ENCODE measurements at places on chromosomes 4 and X.

GRCh38 chr4:147707892-147708672 lies 23.8 kb upstream of the ARHGAP10 start:
- peak; percentile 37 for DNase-seq

- peak; percentile 19 for DNase-seq
Observed at GRCh38 chr4:184331268-184331995, 113.8 kb upstream of the ENPP6 start.

GRCh38 chr4:163568843-163569242 lies 74.4 kb downstream of the TMA16 start:
- no peak for DNase-seq

DNA sequence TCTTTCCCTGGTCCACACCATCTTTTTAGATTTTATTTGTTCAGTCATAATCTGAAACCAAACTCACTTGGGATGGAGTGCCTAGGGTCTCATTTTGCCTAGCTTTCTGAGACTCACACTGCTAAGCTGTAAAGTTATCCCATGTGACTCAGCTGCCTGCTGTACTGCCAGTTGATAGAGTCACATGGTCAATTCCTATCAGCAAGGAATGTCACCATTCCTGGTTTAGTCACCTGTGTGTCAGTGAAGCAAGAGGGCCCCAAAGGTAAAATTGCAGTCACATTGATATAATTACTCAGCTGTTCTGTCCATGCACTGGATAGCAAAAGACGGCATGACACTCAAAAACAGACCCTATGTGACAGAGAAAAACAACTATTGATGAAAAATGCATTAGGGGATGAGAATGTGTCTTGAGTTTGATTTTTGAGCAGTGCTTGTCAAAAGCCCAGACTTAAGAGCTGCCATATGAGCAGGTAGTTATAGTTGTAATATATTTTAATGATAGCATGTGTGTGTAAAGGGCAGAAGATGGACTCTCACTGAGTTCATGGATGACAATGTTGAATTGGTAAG lies 413.2 kb downstream of the PPARGC1A start:
- DNase-seq: no peak

GRCh38 chrX:22165732-22166457 lies 106.8 kb upstream of the CBLL2 start:
- no peak for DNase-seq

- peak; percentile 31 for DNase-seq
Observed at GRCh38 chrX:107537815-107538214, 88.4 kb downstream of the FRMPD3 start.

DNA sequence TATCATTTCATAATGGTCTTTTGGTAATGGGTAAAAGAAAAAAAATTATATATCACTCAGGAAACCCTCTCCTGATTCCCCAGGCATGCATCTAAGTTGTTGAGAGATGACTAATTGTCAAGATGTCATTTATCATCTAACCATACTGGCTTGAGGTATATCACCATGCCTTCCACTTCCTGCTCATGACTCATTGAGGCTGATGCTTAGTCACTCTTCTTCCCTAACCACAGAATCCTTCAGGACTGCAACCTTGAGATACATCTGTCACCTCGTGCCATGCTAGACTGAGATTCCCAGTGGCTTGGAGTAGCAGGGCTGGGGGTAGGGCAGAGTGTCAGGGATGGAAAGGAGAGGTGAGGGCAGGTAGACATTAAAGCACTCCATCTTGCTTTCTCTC lies 782.5 kb upstream of the INTU start:
- peak; percentile 62 for DNase-seq

- DNase-seq: no peak
Observed at GRCh38 chr4:5416637-5417036, 291.7 kb downstream of the EVC2 start.

DNA sequence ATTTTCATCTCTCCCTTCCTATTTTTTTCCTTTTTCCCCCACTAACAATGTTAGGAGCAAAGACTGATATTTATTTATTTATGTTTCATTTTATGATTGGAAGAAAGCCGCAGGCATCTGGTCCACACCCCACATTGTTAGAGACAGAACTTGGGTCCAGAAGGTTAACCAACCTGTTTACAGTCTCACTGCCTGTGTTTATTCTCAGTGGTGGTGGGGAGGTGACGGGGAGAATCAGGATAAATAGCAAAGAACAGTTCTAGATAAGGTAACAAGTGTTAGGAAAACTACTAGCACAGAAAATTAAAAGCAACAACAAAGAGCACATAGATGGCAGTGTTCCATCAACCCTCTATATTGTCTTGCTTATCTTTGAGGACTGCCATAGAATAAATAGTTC lies 301.7 kb upstream of the DIPK2B start:
- DNase-seq: no peak

DNA sequence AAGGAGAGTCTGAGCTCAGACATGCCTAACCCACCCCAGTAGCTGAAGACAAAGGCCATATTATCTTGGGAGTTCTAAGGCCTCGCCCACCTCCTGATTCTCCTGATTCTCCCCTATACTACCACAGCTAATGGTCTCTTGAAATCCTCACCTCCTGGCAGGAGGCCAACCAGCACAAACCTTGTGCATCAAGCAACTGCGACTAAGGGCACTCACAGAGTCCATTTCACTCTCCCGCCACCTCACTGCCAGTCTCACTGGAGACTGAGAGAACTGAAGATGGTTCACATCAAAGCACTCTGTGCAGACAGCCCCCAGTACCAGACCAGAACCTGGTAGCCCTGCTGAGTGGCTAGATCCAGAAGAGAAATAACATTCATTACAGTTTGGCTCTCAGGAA lies 102.1 kb upstream of the KLF8 start:
- no peak for DNase-seq

DNA sequence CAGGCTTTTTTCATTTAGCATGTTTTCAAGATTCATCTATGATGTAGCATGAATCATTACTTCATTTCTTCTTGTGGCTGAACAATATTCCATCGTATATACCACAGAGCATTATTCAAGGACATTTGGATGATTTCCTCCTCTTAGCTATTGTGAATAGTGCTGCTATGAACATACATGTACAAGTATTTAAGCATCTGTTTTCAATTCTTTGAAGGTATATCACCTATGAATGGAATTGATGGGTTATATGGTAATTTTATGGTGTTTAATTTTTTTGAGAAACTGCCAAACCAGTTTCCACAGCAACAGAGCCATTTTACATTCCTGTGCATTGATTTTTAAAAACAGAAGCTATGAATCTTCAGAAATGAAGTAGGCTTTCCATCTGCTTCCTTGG lies 36.1 kb upstream of the WDR19 start:
- no peak for DNase-seq

DNA sequence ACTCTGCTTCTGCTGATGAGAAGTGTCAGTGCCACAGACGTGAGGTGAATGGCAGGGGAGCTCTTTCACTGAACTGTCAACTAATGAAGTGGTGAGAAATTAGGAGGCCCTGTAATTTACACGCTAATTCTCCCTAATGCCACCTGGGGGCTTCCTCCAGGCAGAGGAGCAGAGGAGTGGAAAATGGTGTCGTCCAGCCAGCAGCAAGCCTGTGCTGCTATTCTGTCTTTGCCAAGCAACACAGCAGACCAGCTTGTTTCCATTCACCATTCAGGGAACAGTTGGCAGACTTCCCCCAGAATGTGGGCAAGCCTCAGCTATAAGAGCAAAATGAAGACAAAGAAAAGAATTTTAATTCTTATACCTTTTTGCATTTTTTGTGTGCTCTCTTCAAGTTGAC lies 245.2 kb upstream of the TET2 start:
- DNase-seq: no peak

DNA sequence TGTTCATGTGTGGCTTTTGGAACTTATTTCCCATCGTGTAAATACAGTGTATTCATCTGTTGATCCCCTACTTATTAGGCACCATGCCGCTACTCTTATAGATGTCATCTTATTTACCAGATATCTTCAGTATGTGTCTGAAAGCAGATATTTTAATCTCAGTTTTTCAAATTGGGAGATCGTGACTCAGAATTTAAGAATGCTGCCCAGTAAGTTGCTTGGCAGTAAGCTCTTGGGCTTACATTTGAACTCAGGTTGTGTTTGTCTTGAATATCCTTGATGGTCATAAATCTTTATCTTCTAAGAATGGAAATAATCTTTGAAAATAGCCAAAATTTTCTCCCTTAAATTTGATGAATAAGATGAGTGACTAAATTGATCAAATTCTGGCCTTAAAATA lies 45.9 kb upstream of the RPA4 start:
- DNase-seq: peak; percentile 1

- no peak for DNase-seq
Observed at GRCh38 chrX:13774696-13775095, 40.1 kb downstream of the OFD1 start.

DNA sequence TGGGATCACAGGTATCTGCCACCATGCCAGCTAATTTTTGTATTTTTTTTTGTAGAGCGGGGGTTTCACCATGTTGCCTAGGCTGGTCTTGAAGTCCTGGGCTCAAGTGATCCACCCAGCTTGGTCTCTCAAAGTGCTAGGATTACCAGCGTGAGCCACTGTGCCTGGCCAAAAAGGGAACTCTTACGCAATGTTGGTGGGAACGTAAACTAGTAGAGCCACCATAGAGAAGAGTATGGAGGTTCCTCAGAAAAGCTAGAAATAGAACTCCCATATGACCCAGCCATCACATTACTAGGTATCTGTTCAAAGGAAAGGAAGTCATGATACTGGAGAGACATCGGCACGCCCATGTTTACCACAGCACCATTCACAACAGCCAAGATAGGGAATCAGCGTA lies 85.9 kb downstream of the PRKX start:
- no peak for DNase-seq

DNA sequence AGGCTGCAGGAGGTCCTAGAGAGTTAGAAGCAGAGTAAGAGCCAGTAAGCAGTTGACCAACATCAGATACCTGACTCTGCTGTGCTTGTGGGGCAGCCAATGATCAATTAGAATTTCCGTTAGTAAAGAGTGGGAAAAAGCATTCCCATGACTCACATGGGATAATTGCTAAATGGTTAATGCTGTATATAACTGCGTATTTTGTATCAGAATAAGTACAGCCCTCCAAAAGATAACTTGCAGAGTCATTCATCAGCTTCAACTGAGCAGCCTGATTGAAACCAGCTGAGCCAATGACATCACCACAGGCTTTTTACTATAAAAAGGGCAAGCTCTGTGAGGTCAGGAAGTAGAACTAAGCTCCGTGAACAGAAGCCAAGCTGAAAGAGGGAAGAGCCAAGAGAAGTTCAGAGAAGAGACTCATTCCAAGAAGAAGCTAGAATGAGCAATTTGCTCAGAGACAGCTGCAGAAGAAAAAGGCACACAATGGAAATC lies 67.9 kb downstream of the PPP3CA start:
- DNase-seq: peak; percentile 98

GRCh38 chr4:8283161-8283560 lies 13.6 kb downstream of the HTRA3 start:
- DNase-seq: no peak

DNA sequence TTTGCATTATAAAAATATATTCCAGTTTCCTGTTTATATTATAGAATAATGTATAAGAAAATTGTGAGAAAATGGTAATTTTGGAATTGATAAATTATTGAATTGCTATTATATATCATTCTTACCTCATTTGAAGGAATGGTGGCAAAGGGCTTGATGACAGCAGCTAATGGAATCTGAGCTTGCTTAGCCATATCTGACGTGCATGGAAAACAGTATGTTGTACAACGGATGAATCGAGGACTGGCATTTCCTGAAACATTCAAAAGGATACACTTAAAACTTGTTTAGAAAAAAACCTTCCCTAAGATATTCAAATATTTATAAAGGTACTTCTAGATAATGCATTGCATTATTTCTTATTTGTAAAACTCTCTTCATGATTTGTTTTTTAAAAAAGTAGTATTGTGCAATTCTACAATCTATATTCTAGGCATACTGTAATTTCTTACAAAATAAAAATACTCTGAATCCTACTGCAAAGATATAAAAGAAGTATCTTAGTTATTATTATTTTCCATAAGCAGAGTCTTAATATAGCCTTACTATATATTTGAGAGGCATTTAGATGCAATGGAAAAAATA lies 38.3 kb downstream of the SEC24D start:
- peak; percentile 24 for DNase-seq

DNA sequence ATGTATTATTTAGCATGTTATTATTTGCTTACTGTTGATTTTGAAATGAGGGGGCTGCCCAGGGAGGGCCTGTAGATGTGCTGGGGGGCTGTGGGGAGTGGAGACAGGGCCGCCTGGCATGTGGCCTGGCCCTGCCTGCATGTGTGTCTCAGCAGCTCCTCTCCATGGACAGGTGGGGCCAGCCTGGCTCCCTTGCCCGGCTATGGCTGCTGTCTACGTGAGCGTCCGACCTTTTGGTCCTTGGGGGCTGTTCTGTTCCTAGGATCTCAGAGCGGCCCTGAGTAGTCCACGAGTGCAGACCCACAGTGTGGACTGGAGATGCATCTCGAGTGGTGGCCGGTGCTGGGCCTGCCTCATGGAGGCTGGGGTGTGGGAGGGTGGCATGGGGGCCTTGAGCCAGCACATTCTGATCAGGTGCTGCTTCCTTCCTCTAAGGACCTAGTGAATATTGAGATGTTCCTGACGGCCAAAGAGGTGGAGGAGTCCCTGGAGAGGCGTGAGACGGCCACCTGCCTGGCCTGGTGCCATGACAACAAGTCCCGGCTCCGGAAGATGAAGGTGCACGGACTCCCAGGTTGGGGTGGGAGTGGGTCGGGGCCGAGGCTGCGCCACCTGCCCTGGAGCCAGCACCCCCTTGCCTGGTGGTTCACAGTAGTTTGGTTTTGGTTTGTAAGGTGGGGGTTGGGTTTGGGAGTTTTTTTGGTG lies 24.9 kb upstream of the UVSSA start:
- no peak for DNase-seq

Measured in fibroblast of gingiva (primary cell).